Fibroblast of villous mesenchyme (primary cell): ENCODE measurements at places on chromosomes 4 and X.

DNA sequence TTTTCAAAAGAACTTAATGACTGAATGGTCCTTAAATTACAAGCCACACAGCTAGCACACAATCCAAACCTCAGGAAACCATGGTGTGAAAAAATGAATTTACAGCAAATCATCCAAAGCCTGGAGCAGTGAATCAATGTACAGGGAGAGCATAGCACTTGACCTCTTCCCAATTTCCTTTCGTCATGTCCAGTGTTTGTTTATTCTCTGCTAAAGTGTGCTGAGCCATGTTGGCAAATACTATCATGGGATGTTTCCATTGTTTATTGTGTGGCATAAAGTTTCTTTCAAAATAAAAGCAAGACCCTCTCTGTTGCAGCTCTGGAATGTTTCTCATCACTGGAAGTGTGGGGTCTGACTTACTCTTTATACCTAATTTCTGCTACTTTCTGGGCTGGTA lies 25.4 kb upstream of the FAM47B start:
- peak; percentile 6 for DNase-seq

DNA sequence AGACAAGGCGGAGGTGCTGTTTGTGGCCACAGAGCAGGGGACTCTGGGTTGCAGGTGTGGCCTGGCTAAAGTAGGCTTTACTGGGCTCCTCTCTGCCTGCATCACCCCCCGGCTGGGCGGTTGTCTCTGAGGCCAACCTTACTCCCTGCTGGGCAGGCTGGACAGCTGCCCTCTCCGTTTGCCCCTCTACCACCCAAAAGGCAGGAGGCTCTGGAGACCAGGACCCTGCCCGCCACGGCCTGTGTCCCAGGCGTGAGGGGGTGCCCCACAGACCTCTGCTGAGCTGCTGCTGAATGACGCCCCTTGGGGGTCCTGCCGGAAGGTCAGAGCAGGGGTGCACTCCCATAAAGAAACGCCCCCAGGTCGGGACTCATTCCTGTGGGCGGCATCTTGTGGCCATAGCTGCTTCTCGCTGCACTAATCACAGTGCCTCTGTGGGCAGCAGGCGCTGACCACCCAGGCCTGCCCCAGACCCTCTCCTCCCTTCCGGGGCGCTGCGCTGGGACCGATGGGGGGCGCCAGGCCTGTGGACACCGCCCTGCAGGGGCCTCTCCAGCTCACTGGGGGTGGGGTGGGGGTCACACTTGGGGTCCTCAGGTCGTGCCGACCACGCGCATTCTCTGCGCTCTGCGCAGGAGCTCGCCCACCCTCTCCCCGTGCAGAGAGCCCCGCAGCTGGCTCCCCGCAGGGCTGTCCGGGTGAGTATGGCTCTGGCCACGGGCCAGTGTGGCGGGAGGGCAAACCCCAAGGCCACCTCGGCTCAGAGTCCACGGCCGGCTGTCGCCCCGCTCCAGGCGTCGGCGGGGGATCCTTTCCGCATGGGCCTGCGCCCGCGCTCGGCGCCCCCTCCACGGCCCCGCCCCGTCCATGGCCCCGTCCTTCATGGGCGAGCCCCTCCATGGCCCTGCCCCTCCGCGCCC lies 920 bp downstream of the HTT-AS start:
- no peak for DNase-seq

DNA sequence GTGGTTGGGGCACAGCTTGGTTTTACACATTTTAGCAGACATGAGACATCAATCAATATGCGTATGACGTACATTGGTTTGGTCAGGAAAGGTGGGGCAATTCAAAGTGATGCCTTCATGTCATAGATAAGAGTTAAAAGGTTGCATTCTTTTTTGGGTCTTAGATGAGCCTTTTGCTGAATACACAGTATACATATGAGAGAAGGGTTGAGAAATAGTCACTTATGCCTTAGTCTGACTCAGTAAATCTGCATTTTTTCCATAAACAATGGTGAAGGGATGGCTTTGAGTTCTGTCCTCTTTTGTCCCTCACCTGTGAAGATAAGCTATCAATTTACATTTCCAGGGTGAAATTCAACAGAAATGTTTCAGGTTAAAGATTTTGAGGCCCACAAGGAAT lies 43.9 kb upstream of the UGT2B15 start:
- DNase-seq = no peak

DNA sequence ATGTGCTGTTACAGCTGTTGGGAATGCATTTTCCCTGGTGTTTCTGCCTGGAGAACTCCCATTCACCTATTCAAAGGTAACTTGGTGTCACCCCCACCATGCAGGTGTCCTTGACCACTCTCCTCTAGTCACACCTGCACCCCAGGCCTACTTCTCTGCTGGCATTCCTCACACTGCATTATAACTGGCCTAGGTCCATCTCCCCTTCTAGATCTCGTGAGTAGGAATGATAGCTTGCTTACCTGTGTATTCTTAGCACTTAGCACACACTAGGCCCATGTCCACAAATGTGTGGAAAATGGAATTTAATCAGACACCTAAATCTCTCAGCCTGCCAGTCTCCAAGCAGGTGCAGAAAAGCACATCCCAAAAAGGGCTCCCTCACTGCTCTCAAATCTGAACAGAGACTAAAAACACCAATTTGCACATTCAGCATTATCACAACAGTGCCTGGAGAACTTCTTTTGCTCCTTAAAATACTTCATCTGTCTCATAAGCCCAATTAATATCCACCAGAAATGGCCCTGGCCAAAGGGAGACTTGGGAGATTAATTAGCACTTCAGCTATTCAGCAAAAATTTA lies 18.3 kb downstream of the SCD5 start:
- no peak for DNase-seq

DNA sequence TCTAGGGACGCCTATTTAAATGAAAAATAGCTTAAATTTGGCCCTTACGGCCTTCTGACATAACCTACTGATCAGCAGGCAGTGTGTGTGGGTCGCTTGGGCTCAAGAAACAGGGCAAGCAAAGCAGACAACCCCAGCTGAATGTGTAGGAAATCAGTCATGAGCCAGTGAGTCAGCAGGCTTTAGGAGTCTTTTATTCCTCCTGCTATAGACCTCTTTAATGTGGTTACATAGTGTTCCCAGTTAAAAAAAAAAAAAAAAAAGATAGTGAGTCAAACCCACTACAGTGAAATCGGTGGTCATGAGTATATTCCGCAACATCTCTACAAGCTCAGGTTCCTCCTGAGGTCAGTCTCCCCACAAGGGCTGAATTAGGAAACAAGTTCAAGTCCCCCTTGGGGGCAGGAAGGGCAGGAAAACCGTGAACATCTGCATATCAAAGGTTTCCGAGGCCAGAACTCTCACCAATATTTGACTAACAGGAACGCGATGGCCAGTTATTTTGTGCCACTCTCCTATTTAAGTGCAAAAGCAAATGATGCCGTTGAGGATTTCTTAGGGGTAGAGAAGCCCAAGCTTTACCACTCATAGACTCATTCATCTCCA lies 32.7 kb downstream of the ACSL1 start:
- DNase-seq = peak; percentile 97

GRCh38 chr4:17786567-17786966 lies 5.1 kb upstream of the FAM184B start:
- no peak for DNase-seq

DNA sequence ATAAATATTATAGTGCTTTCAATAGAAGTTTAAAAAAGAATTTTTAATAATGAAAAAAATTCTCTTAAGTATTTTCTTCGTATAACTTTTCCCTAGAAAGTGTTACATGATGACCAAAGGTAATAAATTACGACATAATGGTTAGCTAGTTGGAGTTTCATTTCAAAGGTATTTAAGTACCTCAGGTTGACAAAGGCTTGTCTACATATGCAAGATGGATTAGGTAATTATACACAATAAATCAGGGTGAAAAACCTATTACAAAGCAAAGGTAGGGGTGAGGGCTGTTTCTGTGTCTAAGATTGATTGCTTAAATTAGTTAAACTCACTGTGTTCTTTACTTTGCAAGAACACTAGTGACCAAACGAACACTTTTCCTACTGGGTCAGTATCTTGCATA lies 508.5 kb upstream of the FAT1 start:
- DNase-seq = no peak

- peak; percentile 48 for DNase-seq
These were observed at the start of gene REPS2 for GRCh38 chrX:16946361-16946964. Gene REPS2, plus strand, starts transcription at chrX:16946658. Its CDS starts 204 bp downstream, at chrX:16946862.

- DNase-seq = no peak
These were observed 362 bp downstream of the NCAPG start for GRCh38 chr4:17811078-17811603.

DNA sequence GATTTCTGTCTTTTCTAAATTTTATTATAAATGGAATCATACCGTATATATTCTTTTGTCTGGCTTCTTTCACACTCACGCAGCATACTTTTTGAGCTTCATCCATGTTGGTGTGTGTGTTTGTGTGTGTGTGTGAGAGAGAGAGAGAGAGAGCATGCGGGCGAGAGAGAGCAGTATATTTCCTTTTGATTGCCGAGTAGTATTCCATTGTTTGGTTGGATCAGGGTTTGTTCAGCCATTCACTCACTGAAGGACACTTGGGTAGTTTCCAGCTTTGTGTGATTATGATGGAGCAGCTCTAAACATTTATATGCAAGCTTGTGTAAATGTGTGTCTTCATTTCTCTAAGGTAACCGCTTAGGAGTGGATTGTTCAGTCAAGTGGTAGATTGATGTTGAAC lies 3.1 kb upstream of the L1CAM start:
- no peak for DNase-seq

DNA sequence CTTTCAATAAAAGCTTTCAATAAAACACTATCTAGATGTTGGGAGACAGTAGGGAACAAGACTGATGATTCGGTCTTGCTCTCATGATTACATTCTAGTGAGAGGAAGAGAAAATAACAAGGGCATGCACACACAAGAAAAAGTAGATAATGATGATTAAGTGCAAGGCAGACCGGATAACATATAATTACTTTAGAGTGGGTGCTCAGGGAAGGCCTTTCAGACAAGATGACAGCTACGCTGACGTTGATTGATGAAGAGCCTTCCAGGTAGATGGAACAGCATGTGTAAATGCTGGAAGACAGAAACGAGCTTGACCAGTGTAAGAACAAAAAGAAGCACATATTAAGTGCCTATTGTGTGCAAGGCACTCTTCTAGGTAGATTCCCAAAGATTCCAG lies 43.4 kb downstream of the TXK start:
- no peak for DNase-seq

GRCh38 chr4:141314627-141315026 lies 93.9 kb downstream of the ZNF330 start:
- no peak for DNase-seq

DNA sequence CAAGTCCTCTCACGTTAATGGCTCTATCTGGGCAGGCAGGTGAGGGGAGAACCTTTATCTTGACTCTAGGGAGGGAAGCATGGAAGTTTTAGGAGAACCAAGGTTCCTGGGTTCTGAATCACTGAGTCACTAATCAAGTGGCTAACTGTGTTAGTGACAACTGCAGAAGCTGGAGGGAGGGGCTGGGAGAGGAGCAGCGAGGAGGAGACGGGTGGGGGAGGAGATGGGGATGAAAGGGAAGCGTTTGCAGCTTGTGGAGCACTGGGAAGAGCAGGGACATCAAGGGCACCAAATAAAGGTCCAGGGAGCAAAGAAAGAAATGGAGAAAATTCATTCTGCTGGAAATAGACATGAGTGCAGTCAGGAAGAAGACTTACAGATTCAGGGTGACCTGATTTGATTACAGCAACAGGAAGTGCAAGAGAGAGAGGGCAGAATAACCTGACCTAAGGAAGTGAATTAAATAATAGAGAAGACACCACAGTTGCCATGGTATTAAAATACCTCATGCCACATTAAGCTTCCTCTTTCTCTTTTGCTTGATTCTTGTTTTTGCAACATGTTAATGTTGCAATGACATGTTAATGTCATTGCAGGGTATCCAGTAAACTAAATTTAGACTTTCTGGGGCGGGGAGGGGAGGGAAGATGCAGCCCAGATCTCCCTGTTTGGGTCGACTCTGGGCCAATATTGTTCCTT lies 4.5 kb upstream of the SETD7 start:
- no peak for DNase-seq

DNA sequence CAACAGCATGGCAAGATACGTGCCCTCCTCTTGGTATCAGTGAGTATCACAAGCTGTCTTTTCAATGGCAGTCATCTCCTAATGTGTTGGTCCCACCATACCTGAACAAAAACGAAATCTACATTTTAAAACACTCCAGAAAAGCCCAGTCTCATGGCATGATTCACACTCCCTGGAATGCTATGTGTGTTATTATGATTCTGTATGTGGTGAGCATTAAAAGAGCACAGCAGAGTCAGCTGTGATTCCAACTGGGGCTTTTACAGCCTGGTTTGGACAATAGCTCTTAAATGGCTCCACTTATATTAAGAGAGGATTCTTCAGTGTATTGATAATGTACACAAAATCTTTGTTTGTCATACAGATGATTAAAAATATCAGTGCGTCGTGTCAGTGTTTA lies 274.1 kb upstream of the GK2 start:
- DNase-seq = no peak

GRCh38 chr4:81631958-81632441 lies 160.3 kb upstream of the RASGEF1B start:
- DNase-seq = peak; percentile 32

DNA sequence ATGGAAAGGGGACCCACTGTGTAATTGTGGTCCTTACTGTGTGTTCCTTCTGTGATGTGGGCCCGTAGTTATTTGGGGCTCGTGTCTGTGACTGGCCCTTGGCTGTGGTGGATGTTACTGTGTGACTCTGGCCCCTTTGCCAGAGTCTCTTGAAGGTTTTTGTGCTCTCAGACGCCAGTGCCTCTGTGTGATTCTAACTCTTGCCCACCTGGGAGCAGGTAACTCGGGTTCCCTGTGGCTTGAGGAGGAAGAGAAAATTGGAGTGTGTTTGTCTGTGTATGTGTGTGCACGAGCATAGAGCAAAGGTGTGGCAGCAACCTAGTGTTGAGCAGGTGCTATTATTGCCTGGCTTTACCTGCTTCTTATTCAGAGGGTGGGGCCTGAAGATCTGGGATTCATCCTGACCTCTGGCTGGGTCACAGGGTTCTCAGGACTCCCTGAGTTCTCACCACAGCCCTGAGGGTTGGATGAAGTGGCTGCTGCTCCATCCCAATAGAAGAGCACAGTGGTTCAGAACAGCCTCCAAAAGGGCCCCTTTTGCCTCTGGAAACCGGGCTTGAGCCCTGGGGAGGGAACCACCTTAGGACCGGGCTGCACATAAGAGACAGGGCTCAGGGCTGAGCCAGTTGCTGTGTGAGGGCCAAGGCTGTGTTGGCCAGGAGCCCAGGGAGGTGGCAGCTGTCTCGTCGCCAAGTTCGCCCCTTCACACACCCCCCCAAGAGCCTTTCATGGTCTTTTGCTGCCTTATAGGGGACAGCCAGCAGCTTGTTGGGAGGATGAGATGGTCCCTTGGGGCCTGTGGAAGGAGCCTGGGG lies 1.3 kb downstream of the RBM10 start:
- DNase-seq = no peak

GRCh38 chrX:85244450-85245211 lies 840 bp downstream of the ZNF711 start:
- DNase-seq = no peak

DNA sequence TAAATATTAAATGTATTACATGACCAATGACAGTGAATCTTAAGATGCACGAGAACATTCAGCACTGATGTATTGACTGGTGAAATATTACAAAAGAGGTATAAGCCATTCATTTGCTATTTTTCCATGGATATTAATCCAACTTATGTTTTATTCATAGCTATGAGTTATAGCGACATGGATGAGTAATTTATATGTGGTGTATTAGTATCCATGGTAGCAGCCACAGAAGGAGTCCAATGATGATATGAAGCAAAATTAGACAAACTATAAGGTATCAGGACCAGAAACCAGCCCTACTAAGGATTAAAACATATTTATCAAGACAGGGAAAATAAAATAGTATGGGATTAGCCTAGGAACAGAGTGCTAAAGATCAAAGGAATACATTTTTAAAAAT lies 50.7 kb downstream of the THAP9 start:
- DNase-seq = no peak
